Purkinje cell (primary cell): ENCODE measurements at places on chromosomes 2 and 18. TPM values are rescaled to one million over a fixed set of nuclear protein-coding genes. Genes with fewer than 3 reads are reported as not detected.

Gene CSRNP3
- 27.2 and 27.3 TPM in 2 replicates for polyA plus RNA-seq

Gene KLHL14
- 0.20 TPM in 1 of 2 replicates, not detected in the other for polyA plus RNA-seq

Gene DCDC2C
- polyA plus RNA-seq = not detected in 2 replicates

Gene POTEI
- polyA plus RNA-seq = 0.67 TPM in 1 of 2 replicates, not detected in the other

Gene PROKR1
- polyA plus RNA-seq = not detected in 2 replicates

Gene FN1
- 3.6 and 7.4 TPM in 2 replicates for polyA plus RNA-seq

Gene GPR39
- polyA plus RNA-seq = 2.0 and 3.2 TPM in 2 replicates

Gene SERPINB4
- 0.55 TPM in 1 of 2 replicates, not detected in the other for polyA plus RNA-seq

Gene AQP12A
- not detected in 2 replicates for polyA plus RNA-seq

Gene C2orf78
- polyA plus RNA-seq = not detected in 2 replicates

Gene GAREM1
- polyA plus RNA-seq = 5.6 and 8.9 TPM in 2 replicates

Gene TUBB8B
- polyA plus RNA-seq = not detected in 2 replicates

Gene SERPINB11
- polyA plus RNA-seq = 1.2 TPM in 1 of 2 replicates, not detected in the other

Gene SNORC
- 3.8 and 6.2 TPM in 2 replicates for polyA plus RNA-seq

Gene ERMN
- polyA plus RNA-seq = 3.6 and 18.7 TPM in 2 replicates

Gene SP140
- not detected in 2 replicates for polyA plus RNA-seq

Gene SERPINB3
- not detected in 2 replicates for polyA plus RNA-seq

Gene EMILIN1
- not detected in 2 replicates for polyA plus RNA-seq

Gene NYAP2
- polyA plus RNA-seq = 0.43 and 2.1 TPM in 2 replicates

Gene UGT1A6
- polyA plus RNA-seq = not detected in 2 replicates

Gene TRIM43
- not detected in 2 replicates for polyA plus RNA-seq

Gene CD207
- polyA plus RNA-seq = not detected in 2 replicates

Gene RBKS
- polyA plus RNA-seq = 1.8 and 4.5 TPM in 2 replicates

Gene GRB14
- 2.7 and 5.9 TPM in 2 replicates for polyA plus RNA-seq

Gene FIGN
- 11.4 TPM in 2 replicates for polyA plus RNA-seq

Gene IL37
- polyA plus RNA-seq = not detected in 2 replicates

Gene SH3YL1
- 43.5 and 55.0 TPM in 2 replicates for polyA plus RNA-seq

Gene LIMS2
- 0.17 and 2.3 TPM in 2 replicates for polyA plus RNA-seq

Gene KANSL1L
- polyA plus RNA-seq = 12.6 and 18.5 TPM in 2 replicates

Gene SPATS2L
- polyA plus RNA-seq = 43.1 and 46.8 TPM in 2 replicates
